Stimulated activated CD8-positive, alpha-beta memory T cell treated with anti-CD3 and anti-CD28 coated beads, Interleukin-4, amount 100 ng/mL, for 4 hours (primary cell): ENCODE measurements at places on chromosomes 5 and 9.

DNA sequence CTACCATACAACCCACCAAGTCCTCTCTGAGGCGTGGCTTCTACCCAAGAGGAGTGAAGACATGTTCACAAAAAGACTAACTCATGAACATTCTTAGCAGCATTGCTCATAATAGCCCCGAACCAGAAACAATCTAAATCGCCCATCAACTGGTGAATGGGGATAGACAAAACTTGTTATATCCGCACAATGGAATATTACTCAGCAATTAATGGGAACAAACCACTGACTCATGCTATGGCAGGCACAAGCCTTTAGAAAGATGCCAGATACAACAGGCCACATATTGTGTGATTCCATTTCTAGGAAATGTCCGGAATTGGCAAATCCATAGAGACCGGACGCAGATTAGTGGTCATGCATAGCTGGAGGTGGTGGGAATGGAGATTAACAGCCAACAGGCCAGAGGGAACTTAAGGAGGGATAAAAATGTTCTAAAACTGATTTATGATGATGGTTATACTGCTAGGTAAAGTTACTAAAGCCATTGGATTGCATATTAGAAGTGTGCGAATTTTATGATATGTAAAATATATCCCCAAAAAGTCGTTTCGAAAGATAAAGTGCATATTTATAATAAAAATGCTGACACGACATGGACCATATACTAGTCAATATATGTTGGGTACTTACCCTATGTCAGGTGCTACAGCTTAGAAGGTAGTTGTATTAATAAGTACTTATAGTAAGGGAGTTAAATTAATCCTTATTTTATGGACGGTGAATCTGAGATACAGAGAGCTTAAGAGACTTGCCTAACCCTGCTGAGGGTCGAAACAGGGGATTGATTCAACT lies 55.4 kb downstream of the LHX2 start:
- no peak for DNase-seq

GRCh38 chr5:94857111-94857510 lies 238.6 kb downstream of the SLF1 start:
- DNase-seq = no peak

DNA sequence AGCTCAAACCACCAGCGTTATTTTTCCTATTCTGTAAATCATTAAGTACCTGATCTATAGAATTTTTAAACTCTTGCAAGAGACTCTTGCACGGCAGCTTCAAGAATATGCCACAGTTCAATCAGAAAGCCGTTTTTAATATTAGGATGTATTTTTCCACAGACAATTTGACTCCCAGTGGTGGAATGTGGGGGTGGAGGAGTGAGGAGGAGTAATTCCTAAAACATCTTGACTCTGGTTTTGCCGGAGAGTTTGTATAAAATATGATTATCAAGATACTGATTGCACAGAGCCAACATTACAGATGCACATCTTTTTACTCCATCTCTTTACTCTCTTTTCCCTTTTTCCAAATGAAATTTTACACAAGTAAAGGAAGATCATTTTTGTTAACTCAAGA lies 288.3 kb downstream of the ENC1 start:
- no peak for DNase-seq

DNA sequence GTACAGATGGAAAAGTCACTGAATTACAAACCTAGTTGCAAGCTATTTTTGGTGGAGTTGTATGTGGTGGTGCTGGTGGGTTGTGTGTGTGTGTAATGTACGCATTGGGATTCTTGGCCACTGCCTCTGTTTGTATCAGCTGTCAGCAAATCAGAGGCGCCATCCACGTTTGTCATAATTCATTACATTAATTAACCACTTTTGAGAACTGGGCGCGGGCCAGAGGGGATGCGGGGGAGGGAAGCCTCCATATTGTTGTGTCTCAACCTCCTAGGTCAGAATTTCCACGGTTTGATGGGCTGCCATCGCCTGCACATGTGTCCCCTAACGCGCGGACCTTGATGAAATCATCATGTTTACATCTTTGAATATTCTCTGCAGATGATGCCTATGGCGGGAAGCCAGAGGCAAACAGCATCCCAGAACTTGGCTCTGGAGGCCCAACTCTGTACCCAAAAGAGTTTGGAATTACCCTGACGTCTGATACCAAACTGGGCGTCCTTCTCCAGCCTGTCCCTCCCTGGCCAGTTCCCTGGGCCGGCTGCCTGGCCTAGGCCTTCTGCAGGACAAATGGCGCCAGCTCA lies 54.9 kb downstream of the FGF18 start:
- DNase-seq = no peak

DNA sequence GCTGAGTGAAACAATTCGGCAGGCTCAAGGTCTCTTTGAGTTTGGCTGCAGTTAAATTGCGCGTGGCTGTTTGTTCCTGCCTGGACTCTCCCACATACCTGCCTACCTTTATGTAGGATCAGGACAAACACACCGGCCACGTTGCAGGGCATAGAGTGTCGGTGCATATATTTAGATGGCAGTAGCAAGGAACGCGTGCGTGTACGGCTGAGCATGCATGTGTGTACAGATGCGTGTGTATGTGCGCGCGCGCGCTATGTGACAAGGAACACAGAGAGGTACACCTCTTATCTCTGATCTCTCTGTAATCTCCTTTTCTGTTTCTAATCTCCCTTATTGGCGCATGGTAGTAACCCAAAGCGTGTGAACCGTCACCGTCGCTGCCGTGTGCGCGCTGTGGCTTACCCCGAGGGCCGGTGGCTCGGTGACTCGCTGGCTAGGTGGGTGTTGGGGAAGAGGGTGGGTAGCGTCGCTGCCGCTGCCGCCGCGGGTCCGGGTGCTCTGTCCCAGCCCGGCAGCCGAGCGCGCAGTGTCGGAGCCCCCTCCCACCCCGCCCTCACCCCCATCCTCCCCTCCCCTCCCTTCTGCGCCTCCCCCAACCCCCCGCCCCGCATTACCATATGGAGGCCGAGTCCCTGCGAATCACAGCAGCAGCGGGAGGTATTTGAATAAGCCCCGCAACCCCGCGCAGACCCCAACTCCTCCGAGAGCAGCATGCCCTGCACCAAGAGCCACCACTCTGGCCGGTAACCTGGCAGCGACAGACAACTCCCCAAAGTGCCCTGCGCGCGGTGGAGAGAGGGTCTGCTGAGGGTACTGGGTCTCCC lies 204.8 kb downstream of the MEF2C start:
- no peak for DNase-seq

GRCh38 chr5:58469896-58470295 lies 10.0 kb upstream of the PLK2 start:
- DNase-seq = no peak

DNA sequence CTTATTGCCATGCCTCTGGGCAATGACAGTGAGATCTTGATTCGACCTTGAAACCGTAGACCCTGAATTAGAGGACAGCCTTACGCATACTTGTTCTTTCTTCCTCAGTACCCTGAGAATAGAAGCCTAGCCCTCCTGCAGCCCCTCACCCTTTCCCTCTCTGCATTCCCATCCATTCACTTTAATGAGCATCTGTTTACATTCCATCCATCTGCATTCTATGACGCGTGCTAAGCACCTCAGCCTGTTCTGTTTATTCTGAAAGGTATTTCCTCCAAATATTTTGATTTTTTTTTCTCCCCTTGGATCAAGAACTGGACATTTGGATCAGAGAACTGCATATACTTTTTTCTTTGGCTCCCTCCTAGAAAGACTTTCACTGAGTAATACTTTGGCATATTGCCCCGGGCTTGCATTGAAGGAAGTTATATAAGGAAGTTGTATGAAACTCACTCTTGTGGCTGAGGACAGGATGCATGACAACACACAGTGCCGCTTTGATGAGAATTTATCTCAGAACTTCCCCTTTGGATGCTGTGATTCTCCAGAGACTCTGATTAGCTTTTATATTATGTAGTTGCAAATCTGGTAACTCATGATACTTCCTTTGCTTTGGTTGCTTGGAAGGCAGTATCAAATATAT lies 15.7 kb downstream of the TMEM8B start:
- no peak for DNase-seq

DNA sequence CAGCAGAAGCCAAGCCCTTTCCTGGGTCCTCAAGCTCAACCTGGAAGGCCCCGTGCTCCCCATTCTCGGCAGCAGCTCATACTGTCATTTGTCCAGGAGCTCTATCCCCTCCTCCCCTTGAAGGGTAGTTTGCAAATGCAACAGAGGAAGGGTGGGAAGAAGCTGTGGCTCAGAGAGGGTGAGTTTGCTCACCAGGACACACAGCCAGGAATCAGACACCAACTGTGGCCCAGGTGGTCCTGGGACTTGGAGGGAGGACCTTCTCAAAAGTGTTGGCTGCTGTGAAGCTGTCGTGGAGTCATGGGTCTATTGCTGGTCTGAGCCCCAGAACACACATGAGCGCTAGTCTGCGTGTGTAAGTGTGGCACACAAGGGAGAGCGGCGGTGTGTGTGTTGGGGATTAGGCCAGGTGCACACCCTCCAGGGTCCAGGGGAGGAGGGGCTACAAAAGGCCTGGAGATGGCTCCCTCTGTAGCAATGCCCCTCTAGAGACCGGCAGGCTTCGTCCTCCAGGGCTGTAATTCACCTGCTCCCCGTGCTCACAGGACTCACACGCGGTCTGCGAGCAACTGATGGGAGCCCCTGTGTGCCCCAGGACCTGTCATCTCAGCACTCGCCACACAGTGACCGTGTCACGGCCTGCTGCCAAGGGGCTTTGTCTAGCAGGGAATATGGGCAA lies 8.2 kb upstream of the RPS14 start:
- DNase-seq = no peak

GRCh38 chr9:111925784-111926183 lies 29.2 kb downstream of the UGCG start:
- no peak for DNase-seq

DNA sequence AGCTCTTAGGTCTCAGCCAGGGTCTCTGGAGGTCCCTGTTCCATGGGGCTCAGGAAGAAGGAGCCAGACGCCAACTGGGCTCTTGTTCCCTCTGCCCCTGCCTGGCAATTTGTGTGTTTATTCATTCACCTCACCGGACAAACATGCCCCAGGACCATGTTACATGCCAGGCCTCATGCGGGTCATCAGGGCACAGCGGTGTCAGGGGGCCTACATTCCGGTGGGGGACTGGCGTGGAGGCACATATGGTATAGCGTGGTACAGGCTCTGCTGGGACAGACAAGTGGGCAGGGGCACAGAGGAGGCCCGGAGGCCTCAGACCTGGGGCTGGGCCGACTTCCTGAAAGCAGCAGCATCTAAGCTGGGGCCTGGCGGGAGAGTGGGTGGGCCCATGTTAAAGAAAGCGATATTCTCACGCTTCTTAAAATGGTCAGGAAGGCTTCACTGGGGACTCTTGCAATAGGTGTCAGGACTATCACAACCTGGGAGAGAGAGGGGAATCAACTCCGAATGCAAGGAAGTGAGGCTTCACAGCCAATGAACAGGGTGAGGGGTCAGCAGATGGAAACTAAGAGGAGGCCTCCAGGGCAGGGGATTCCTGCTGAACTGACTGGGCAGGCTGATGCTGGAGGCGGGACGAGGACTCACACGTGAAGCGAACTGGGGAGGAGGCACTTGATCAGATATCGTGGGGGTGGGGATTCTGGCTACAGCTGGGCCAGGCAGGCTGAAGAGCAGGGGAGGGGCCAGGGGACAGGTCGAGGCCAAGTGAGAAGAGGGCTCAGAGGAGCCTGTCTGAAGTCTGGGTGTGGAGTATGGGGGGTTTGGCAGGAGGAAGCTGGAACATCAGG lies 41.9 kb downstream of the NCS1 start:
- no peak for DNase-seq

DNA sequence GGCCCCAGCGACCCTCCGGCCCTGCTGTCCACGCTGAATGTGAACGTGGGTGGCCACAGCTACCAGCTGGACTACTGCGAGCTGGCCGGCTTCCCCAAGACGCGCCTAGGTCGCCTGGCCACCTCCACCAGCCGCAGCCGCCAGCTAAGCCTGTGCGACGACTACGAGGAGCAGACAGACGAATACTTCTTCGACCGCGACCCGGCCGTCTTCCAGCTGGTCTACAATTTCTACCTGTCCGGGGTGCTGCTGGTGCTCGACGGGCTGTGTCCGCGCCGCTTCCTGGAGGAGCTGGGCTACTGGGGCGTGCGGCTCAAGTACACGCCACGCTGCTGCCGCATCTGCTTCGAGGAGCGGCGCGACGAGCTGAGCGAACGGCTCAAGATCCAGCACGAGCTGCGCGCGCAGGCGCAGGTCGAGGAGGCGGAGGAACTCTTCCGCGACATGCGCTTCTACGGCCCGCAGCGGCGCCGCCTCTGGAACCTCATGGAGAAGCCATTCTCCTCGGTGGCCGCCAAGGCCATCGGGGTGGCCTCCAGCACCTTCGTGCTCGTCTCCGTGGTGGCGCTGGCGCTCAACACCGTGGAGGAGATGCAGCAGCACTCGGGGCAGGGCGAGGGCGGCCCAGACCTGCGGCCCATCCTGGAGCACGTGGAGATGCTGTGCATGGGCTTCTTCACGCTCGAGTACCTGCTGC lies 839 bp downstream of the KCNV2 start:
- DNase-seq = no peak

GRCh38 chr5:159825551-159826051 lies 90.7 kb upstream of the ADRA1B start:
- no peak for DNase-seq

DNA sequence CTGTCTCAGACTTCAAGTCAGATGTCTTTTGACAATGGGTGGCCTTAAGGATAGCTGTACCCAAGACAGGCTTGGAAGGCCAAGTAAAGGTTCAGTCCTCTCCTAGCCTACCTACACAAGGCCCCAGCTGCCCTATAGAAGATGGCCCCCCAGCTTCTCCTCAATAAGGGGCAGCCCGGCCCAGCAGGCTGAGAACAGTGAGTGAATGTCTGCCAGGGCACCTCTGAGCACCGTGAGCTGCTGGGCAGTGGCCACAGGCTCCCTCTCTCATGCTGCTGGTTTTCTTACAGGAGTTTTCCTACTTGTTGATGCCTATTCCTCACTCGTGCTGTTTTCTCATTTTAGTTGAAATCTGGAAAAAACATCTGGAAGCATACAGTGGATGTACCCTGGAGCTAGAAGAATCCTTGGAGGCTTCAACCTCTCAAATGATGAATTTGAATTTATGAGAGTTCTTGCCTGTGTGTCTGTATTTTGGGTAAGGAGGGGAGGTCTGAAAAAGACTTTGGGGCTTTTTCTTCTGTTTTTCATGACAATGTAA lies 40.1 kb downstream of the SECISBP2 start:
- no peak for DNase-seq

GRCh38 chr5:7904170-7904569 lies 35.2 kb downstream of the MTRR start:
- DNase-seq = no peak

GRCh38 chr5:90338712-90339372 lies 70.7 kb downstream of the CETN3 start:
- DNase-seq = no peak

- no peak for DNase-seq
Observed at GRCh38 chr9:97774673-97775072, 77.5 kb upstream of the XPA start.

- DNase-seq = no peak
Observed at GRCh38 chr5:74426506-74426905, 214.0 kb downstream of the ENC1 start.
